ENCODE measurements at places on chromosomes 13 and 19. TPM values are rescaled to one million over a fixed set of nuclear protein-coding genes. Genes with fewer than 3 reads are reported as not detected.

DNA sequence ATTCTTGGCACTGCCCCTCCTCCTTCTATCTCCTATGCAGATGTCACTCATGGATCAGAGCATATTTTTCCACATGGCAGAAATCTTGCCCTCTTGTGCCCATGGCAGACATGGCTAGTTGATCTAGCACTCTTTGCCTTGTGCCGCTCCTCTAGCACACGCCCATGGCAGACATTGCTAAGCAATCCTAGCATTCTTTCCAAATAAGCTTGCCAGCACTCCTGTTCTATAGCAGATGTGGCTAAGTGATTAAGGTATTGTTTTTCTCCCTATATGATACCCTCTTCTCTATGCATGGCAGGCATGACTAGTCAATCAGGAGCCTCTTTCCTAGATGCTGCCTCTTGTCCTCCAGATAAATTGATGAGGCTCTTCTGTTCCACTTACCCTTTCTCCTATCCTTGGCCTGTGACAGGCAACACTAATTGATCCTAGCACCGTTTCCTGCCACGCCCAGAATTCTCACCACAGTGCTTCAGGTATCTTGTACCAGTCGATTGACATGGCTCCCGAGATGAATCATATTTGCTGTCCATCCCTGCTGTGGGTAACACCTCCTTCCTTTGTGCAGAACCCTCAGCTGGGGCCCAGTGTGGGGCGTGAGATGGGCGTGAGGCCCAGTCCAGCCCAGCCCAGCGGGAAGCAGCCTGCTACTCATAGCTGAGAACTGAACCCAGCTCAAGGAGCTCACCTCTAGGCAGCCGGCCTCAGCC is 26.9 kb downstream of the TMED1 start:
- no peaks in the 10 kb centered on the region for H3K27me3 ChIP-seq
- peak overlapping the region; percentile 17 for H3K4me3 ChIP-seq
- H3K4me1 ChIP-seq, result peaks cover 62% of the 10 kb centered on the region

DNA sequence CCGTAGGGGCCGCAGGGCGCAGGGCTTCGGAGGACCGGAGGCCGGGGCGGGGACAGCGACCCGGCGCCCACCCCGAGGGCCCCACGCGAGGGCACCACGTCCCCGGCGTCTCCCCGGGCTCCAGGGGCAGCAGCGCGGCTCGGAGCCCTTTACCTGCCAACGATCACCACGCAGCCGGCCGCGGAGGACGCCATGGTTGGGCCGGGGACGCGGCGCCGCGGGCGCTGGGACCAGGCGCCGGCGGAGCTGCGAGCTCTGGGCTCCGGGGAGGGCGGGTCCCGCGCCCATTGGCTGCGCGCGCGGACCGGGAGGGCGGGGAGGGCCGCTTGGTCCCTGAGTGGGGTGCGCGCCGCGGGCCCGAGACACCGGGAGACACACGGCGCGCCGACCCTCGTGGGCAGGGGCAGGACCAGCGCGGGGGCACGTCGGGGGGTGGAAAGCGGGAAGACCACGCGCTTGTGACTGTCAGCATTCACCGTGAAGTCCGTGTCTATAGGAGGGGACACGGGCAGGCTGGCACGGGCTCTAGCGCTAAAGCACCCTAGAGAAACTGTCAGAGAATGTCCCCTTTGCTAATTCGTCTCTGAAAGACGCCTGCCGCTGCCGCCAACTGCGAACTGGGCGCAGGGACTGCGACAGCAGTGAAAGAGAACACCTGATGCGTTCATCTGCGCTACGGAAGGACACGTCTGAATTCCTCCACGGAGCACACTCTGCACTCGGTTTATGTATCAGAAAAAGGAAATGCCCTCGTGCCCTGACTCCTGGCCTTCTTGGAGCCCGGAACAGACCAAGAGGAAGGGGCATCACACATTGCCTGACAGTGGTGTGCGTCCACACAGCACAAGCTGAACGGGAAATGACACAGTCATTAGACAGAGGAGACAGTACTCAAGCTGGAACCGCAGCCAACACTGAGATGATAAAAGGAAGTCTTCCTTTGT is at the start of gene CRYL1:
TSS of gene CRYL1 (minus strand) at position 257 of the 944 bp plus-strand sequence. CDS start at position 194, 63 bp downstream.
- H3K4me1 ChIP-seq, result peaks cover 28% of the 10 kb centered on the region
- H3K4me3 ChIP-seq, result peak within 1 kb of the TSS; percentile 80
- DNase-seq, result peak; percentile 78
- H3K36me3 ChIP-seq, result peaks cover 3% of the 10 kb centered on the region
- no peaks in the 10 kb centered on the region for H3K27me3 ChIP-seq
- H3K27ac ChIP-seq, result peak within 1 kb of the TSS; percentile 87

GRCh38 chr13:106415442-106415841 is 120.0 kb downstream of the EFNB2 start:
- peaks cover 11% of the 10 kb centered on the region for H3K27me3 ChIP-seq
- H3K27ac ChIP-seq, result no peak overlapping the region
- no peaks in the 10 kb centered on the region for H3K36me3 ChIP-seq
- no peak overlapping the region for H3K4me3 ChIP-seq
- DNase-seq, result no peak

- H3K27ac ChIP-seq, result no peak overlapping the region
- H3K36me3 ChIP-seq, result no peaks in the 10 kb centered on the region
- no peaks in the 10 kb centered on the region for H3K27me3 ChIP-seq
- no peak for DNase-seq
- no peak overlapping the region for H3K4me3 ChIP-seq
These were observed 161.0 kb downstream of the SLITRK6 start for GRCh38 chr13:85638265-85638664.

GRCh38 chr13:27016875-27017274 is 154.7 kb downstream of the USP12 start:
- peaks cover 18% of the 10 kb centered on the region for H3K27me3 ChIP-seq
- H3K4me3 ChIP-seq, result no peak overlapping the region
- no peaks in the 10 kb centered on the region for H3K36me3 ChIP-seq
- peak; percentile 11 for DNase-seq
- H3K4me1 ChIP-seq, result no peaks in the 10 kb centered on the region
- H3K27ac ChIP-seq, result no peak overlapping the region

- H3K4me3 ChIP-seq, result no peak overlapping the region
- no peak for DNase-seq
- no peak overlapping the region for H3K27ac ChIP-seq
- no peaks in the 10 kb centered on the region for H3K36me3 ChIP-seq
- peaks cover 31% of the 10 kb centered on the region for H3K27me3 ChIP-seq
These were observed 47.2 kb downstream of the LYL1 start for GRCh38 chr19:13055213-13056051.

DNA sequence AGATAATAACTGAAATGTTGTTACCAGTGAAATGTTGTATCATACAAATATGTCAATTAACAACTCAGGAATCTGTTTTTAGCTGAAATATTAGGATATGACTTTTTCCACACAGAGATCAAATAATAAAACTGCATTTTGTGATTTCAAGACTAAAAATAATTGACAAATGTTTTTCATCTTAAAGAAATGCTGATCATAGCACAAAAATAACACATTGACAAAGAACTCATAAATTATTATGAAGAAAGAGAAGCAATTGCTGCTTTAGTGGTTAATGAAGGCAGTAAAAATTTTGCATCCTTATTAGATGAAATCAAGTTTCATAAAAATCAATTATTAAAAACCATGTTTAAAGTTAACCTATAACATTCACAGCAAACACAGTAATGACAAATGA is 1417.3 kb downstream of the OLFM4 start:
- no peak for DNase-seq
- H3K36me3 ChIP-seq, result no peaks in the 10 kb centered on the region
- no peaks in the 10 kb centered on the region for H3K4me1 ChIP-seq
- no peak overlapping the region for H3K27ac ChIP-seq

- H3K27ac ChIP-seq, result no peak overlapping the region
- no peaks in the 10 kb centered on the region for H3K4me1 ChIP-seq
- H3K4me3 ChIP-seq, result no peak overlapping the region
- no peaks in the 10 kb centered on the region for H3K36me3 ChIP-seq
- DNase-seq, result no peak
These were observed 24.1 kb downstream of the OLFM4 start for GRCh38 chr13:53052675-53053074.

- H3K4me1 ChIP-seq, result no peaks in the 10 kb centered on the region
- no peaks in the 10 kb centered on the region for H3K36me3 ChIP-seq
- no peak overlapping the region for H3K4me3 ChIP-seq
- no peaks in the 10 kb centered on the region for H3K27me3 ChIP-seq
- no peak overlapping the region for H3K27ac ChIP-seq
These were observed 496.9 kb downstream of the KCTD12 start for GRCh38 chr13:76389321-76389720.

DNA sequence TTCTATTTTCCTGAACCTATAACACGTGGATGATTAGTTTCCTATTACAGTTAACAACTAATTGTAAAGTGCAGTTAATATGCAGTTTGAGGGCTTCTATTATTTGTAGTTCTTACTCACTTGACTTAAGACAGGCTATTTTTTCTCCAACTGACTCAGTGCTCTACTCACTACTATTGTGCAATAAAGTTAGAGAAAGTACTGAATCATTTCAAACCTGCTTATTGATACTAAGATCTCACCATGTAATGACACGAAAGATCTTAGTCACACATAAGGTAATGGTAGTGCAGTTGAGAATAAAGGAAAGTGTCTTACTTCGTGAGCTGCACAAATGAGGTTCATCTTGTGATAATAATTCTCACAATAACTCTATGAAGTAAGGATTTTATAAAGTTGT is 22.8 kb upstream of the ITM2B start:
- H3K36me3 ChIP-seq, result peaks cover 4% of the 10 kb centered on the region
- no peak overlapping the region for H3K27ac ChIP-seq
- peaks cover 40% of the 10 kb centered on the region for H3K27me3 ChIP-seq
- peaks cover 20% of the 10 kb centered on the region for H3K4me1 ChIP-seq
- DNase-seq, result no peak

GRCh38 chr13:32124743-32125142 is 93.2 kb downstream of the FRY start:
- H3K27me3 ChIP-seq, result no peaks in the 10 kb centered on the region
- H3K4me3 ChIP-seq, result no peak overlapping the region
- H3K4me1 ChIP-seq, result no peaks in the 10 kb centered on the region
- H3K36me3 ChIP-seq, result no peaks in the 10 kb centered on the region
- no peak overlapping the region for H3K27ac ChIP-seq
- no peak for DNase-seq

DNA sequence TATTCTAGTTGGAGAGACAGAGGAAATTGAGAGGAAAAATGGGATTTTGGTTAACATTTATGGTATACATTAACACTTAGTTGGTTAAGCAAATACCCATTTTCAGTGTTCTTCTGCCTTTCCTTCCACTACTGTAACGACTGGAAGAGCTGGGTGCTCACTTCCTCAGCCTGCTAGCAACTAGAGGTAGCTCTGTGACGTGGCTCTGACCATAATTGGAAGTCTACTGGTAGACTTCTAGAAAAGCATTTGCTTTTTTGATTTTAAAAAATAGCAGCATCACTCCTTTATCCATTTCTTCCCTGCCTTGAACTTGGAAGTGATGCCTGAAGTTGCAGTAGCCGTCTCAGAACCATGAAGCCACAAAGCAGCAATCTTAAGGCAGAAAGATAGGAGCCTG is 15.9 kb downstream of the NHLRC3 start:
- no peak overlapping the region for H3K27ac ChIP-seq
- peaks cover 5% of the 10 kb centered on the region for H3K4me1 ChIP-seq
- no peak for DNase-seq
- H3K27me3 ChIP-seq, result no peaks in the 10 kb centered on the region
- H3K36me3 ChIP-seq, result peaks cover 37% of the 10 kb centered on the region
- H3K4me3 ChIP-seq, result no peak overlapping the region

DNA sequence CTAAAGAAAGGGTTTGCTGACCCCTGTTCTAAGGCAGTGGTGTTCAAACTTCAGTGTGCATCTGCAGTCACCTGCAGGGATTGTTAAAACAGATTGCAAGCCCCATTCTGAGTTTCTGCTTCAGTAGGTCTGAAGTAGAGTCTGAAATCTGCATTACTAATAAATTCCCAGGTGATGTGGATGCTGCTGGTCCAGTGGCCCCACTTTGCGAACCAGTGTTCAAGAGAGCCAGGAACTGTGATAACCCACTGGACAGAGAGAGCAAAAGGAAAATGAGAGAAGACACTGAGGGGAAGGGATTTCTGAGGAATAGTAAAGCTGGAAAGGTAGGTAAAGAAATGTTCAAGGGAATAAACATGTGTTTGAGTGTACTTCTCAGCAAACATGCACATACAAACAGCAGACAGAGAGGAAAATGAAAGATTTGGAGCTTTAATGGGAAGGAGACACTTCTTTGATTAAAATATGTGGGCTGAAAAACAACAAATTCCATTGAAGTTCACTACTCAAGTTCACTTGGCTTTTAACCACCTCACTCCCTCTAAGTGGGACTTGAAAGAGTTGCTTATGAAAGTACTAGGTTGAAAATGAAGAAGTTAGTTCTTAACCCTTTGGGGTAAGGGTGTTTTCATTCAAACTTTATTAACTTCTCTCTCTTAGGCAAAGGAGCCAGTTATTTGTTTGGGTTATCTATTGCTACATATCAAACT is 26.4 kb upstream of the FAM216B start:
- no peak overlapping the region for H3K4me3 ChIP-seq
- H3K27me3 ChIP-seq, result peaks cover 18% of the 10 kb centered on the region
- no peak for DNase-seq

ZNF296 gene
- total RNA-seq, result 5.3 TPM

DIS3 gene
- total RNA-seq, result 40.4 TPM

ZNF878 gene
- total RNA-seq, result 0.67 TPM

C19orf67 gene
- total RNA-seq, result not detected

ANKRD24 gene
- 0.82 TPM for total RNA-seq

ONECUT3 gene
- not detected for total RNA-seq

COL5A3 gene
- not detected for total RNA-seq
